HS-5 (cell line): ENCODE measurements at places on chromosomes 4 and X.

DNA sequence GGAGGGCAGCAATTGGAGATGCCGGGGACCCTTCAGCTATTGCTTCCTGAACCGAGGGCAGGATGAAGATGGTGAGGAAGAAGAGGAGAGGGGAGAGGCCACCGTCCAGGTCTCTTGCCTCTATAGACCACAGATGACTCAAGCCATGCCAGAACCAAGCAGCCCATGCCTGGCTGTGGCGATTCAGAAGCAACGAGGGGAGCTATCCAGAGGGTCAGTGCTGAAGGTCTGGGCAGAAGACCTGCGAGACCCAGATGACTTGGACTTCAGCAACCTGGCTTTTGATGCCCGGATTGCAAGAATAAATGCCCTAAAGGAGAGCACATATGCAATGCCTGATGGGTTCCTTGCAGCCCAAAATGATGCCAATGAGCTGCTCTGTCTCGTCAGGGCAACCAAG lies 70.2 kb upstream of the PRPS2 start:
- DNase-seq = no peak

GRCh38 chr4:104217526-104217925 lies 277.2 kb downstream of the CXXC4 start:
- peak; percentile 22 for DNase-seq

GRCh38 chrX:137194164-137194563 lies 160.4 kb upstream of the GPR101 start:
- no peak for DNase-seq

GRCh38 chrX:112818114-112819007 lies 22.3 kb downstream of the AMOT start:
- DNase-seq = no peak

GRCh38 chr4:87633243-87633642 lies 16.8 kb upstream of the DMP1 start:
- DNase-seq = no peak

- no peak for DNase-seq
Measured at GRCh38 chr4:128751354-128751753, 58.1 kb upstream of the JADE1 start.

- no peak for DNase-seq
Measured at GRCh38 chr4:138899999-138900398, 115.6 kb upstream of the NOCT start.

GRCh38 chr4:106493086-106493485 lies 124.5 kb upstream of the GIMD1 start:
- DNase-seq = no peak

- no peak for DNase-seq
Measured at GRCh38 chr4:185700630-185701029, 111.4 kb downstream of the SORBS2 start.

DNA sequence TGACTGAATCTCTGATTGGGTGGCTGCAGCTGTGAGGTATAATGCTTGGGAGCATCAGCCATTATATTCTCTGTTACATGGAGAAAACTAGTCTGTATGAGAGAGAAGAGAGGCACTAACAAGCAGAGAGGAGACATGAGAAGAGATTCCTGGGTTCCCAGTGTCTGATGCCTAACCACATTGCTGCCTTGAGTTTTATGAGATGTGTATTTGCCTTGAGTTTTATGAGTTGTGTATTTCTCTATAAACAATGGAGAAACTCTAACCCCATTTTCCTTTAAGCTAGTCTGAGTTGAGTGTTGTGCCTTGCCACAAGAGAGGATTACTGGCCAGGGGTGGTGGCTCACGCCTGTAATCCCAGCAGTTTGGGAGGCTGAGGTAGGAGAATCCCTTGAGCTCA lies 208.1 kb downstream of the BCOR start:
- no peak for DNase-seq

- DNase-seq = no peak
Measured at GRCh38 chr4:19256823-19257222, 994.9 kb upstream of the SLIT2 start.

DNA sequence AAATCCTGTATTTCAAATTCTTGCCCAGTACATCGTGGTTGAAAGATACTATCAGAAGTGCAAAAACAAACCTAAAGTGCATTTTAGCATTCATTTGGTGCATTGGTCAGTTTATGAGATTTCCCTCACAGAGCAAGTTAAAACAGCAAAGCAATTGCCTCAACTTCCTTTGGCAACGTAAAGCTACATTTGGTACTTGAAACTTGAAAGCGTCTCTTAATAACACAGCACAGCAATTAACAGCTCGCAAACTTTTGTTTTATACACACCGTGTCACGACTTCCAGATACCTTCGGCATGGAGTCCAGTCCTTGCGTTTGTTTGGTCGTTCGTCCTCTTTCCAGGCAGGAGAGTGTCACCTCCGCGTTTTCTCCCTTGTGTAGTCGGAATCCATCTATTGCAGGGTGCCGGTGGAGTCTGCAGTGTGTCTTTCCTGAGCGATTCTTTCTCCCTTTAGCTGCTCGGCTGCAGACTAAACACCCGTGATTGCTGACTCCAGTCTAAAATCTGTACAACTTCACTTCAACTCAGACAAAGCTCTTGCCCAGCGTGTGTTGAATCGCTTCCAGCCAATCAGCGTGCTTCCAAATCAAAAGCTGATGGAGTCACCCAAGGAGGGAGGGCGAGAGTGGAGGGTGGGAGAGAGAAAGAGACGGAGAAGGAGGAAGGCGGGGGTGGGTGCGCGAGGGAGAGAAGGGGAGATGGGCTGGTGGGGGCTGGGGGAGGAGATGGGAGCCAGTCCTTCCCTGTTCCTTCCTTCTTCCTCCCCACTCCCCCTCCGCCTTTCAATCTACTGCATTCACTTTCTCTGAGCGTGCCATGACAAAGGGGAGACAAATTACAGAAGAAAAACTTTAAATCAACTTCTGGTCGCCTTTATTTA lies at the start of gene PCDH18:
TSS of gene PCDH18 (minus strand) at position 509 of the 883 bp plus-strand sequence. CDS start at position 103, 406 bp downstream.
- DNase-seq = peak; percentile 64

DNA sequence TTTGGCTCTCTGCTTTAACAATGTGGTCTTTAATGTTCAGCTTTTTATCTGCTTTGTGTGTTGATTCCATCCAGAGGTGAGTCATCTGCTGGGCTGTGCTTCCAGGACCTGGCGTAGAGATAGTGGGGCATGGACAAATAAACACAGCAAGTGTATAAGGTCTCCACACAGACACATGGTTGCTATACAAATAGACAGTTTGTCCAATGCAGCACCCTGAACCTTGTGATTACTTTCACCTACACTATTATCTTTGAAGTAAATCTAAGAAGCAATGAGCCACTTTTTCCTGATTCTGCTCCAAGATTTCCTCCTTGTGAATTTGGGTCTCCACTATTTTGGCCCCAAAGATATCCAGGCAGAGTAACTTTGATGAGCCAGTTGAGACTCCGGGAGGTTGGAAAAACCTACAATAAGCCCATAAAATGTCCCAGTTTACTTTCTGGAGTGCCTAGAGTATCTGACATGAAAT lies 12.1 kb downstream of the PPARGC1A start:
- no peak for DNase-seq

- peak; percentile 69 for DNase-seq
Measured at GRCh38 chr4:181548873-181549575, 694.2 kb upstream of the TENM3 start.

- no peak for DNase-seq
Measured at GRCh38 chrX:124325732-124326131, 6.7 kb upstream of the TEX13D start.

- DNase-seq = no peak
Measured at GRCh38 chr4:160399826-160400225, 1296.9 kb downstream of the RAPGEF2 start.

DNA sequence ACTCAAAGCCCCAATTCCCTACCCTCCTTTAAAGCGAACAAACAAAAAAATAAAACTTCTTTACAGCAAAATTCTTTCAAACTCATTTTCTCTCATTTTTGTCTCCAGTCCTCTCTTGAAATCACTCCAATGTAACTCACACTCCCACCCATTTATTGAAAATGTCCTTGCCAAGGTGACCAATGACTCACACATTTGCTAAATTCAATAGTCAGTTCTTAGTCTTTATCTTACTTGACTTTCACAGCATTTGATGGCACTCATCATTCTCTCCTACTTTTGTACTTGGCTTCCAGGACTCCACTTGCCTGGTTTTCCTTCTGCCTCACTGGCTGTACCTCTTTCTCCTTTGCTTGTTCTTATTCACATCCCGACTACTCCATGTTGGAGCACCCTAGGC lies 19.9 kb downstream of the CC2D2A start:
- DNase-seq = no peak

DNA sequence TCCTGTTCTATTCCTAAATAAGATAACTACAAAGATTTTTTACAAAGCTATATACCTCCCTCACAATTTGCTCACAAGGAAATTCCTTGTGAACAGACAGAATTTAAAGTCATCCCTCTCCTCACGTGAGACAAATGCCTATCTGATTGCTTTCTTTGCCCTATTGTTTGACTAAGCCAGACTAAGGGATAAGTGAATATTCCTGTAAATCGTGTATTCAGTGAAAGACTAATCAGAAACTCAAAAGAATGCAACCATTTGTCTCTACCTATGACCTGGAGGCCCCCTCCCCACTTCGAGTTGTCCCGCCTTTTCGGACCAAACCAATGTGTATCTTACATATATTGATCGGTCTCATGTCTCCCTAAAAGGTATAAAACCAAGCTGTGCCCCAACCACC lies 15.3 kb upstream of the ZBTB33 start:
- no peak for DNase-seq

DNA sequence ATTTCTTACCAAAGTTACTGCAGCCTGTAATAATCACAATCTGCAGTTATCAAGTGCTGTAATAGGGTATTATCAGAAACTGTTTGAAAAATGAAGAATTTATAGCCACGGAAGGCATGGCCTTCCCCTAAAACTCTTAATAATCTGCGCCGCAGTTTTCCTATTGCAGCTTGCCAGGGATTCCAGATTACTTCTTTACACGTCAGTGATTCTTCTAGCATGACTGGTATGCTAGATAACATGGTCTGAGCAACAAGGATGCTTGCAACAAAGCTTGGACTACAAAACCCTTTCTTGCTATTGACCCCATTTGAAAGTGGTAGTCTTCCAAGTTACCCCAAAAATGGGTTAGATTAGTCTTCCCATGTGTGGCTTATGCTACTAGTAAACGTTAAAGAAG lies 47.2 kb upstream of the GK2 start:
- DNase-seq = no peak

GRCh38 chr4:161816958-161817357 lies 346.8 kb downstream of the FSTL5 start:
- DNase-seq = no peak

DNA sequence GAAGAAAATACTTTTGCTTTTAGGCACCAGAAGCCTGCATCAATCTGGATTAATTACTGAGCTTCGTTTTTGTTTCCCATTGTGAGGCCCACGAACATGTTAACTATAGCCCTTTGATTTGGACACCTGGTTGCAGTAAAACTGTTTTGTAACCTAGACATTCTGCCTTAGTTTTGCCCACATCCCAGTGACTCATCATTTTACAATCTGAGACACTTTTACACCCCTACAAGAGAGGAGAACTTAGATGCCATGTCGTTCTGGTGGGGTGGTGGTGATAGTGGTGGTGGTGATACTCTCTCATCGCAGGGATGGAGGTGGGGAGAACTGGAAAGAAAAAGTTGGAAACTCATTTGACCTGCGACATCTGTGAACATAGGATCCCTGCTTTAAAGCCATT lies 1257.2 kb downstream of the ADGRL3 start:
- peak; percentile 30 for DNase-seq

DNA sequence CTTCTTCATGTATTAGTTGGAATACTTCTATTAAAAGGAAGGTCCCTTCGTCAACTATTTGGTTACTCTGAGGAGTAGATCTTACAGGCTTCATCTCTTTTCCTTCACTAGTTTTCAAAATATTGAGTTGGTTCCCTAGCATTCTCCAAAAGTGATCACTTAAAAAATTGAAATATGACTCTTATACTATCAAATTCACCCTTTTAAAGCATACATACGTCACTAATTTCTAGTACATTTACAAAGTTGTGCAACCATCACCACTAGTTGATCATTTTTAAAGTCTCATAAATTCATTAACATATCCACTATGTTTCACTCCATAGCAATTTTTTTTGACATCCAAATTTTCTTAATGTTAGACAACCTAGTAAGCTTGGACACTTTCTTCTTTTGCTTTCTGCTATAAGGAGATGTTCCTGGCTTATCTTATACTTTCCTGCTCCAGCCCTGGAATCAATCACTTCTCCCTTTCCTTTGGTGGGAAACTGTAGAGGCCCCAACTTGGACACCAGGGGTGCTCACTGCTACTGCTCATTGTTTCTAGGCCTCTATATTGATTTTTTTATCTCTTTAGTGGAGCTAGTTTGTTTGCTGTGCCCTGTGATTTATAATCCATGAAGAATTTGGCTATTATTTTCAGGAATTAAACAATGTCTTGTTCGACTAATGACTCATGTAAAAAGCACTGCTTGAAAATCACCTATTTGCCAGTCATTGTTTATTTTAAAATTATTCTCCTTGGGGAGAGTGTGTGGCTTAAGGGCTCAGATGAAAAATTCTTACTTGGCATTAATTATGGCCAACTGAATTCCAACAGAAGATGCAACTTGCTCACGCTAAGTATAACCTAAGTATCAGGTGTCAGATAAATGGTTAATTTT lies 4.0 kb upstream of the ZFX start:
- peak; percentile 43 for DNase-seq

GRCh38 chrX:53256446-53257041 lies 24.8 kb downstream of the IQSEC2 start:
- no peak for DNase-seq

DNA sequence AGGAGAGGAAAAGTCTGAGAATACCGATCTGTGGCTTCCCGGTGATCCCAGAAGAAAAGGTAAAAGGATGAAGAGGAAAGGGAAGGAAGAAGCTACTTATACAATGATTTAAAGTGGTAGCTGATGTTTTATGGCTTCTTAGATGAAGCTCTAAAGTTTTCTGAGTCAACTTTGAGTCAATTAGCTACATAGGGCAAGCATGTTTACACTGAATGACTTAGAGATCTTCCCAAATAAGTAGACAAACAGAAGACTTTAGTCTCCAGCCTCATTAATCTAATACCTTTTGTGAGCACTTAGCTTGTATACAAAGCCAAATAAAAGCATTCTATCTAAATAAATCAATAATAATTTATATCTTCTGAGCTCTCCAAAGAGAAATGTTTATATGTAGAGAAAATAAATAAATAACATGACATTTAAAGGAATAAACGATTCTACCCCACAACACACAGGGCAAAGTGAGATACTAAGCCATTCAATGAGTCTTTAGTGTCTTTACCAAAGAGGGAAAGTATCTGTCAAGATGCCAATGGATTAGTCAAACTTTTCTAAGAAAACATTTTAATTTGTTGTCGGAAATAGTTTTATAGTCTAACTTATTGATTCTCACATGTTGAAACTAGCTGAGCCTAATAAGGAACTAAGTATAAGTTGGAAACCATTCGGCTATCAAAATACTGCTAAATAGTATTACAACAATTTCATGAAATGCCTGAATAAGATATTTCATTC lies 46.0 kb upstream of the TMEM184C start:
- no peak for DNase-seq

DNA sequence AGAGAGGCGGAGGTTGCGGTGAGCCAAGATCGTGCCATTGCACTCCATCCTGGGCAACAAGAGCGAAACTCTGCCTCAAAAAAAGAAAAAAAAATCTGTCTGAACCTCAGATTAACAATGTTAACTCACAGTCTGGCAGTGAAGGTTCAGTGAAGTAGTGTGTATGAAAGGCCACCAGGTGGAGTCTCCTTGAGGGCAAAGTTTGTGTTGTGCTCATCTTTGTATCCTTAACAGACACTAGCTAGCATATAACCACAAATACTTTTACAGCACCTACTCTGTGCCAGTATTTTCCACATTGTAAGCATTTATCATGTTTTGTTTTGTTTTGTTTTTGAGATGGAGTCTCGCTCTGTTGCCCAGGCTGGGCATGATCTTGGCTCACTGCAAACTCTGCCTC lies 46.0 kb upstream of the MGST2 start:
- DNase-seq = no peak
